MCF 10A (cell line): ENCODE measurements at places on chromosomes 2 and 18. TPM values are rescaled to one million over a fixed set of nuclear protein-coding genes. Genes with fewer than 3 reads are reported as not detected.

CYP1B1 gene
- 37.2 and 53.3 TPM in 2 replicates for total RNA-seq

IL36G gene
- not detected in 2 replicates for total RNA-seq

SMYD1 gene
- total RNA-seq, result not detected in 2 replicates

DYNC1I2 gene
- total RNA-seq, result 77.7 and 82.7 TPM in 2 replicates

PLGLB2 gene
- total RNA-seq, result 1.1 and 1.3 TPM in 2 replicates

PLCL1 gene
- total RNA-seq, result 0.12 and 0.22 TPM in 2 replicates

RTP5 gene
- total RNA-seq, result not detected in 2 replicates

UPP2 gene
- not detected in 2 replicates for total RNA-seq

FBXO15 gene
- total RNA-seq, result 0.79 and 0.91 TPM in 2 replicates

LYG2 gene
- total RNA-seq, result not detected in 2 replicates

MEIS1 gene
- total RNA-seq, result 4.1 and 4.4 TPM in 2 replicates

ABCA12 gene
- 36.1 and 37.8 TPM in 2 replicates for total RNA-seq
